ENCODE measurements at places on chromosomes 3 and 15. TPM values are rescaled to one million over a fixed set of nuclear protein-coding genes. Genes with fewer than 3 reads are reported as not detected.
A peak's percentile ranks its signal among the peaks of the same experiment; 100 is the strongest.

Gene KLHL40
- polyA plus RNA-seq: not detected

- DNase-seq: no peak
These were observed 2.0 kb downstream of the DVL3 start for GRCh38 chr3:184157206-184157605.

GRCh38 chr3:102511168-102511567 is 76.4 kb downstream of the ZPLD1 start:
- DNase-seq: no peak

DNA sequence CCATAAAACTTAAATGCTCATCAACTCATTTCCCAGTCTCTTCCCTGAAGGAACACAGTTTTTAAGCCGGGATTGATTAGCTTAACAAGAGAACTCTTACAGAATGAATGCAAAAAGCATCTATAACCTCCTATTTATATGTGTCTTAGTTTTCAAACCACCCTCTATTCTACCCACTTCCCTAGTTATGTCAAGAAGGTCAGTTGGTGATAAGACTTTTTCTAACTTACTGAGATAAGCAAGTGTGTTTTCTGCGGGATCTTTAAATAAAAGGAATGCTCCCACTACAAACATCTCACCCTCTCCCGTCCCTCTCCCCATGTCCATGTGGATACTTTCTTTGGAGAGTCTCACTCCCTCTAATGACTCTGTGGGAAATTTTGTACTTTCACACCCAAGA is 218.5 kb downstream of the SV2B start:
- no peak for DNase-seq

- no peak for DNase-seq
These were observed 64.3 kb downstream of the SLC49A4 start for GRCh38 chr3:122859021-122859805.

- DNase-seq: no peak
These were observed 28.0 kb downstream of the RAD51 start for GRCh38 chr15:40722934-40723333.

Gene SLC6A6
- polyA plus RNA-seq: 31.8 TPM

DNA sequence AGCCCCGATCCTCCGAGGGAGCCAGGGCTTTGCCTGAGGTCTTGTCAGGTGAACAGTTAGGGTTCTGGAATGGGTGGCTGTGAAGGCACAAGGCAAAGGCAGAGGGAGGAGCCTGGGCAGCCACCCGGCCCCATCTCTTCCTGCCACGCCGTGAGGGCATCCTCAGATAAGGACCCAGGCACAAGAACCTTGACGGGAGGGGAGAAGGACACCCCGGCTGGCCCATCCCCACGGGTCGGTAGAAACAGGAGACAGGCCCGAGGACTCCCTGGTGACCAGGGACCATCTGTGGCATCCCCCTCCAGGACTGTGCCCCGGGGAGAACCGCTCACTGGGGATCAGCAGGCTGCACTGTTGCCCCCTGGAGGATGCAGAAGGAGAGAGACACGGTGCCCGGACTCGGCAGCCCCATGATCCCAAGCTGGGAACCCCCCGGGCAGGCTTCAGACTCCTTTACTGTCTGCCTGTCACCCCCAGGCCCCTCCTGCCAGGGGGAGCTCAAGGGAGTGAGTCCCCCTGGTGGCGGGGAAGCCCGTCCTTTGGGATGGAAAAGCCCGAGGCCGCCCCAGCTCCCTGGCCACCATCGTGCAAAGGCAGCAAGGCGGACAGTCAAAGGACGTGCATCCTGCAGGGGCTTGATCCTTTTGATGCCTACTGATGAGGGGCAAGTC is 12.3 kb upstream of the PCSK6 start:
- peak; percentile 68 for DNase-seq

- DNase-seq: no peak
These were observed 4.0 kb upstream of the DENND6A start for GRCh38 chr3:57696801-57697321.

GRCh38 chr3:65251375-65251774 is 563.6 kb upstream of the ADAMTS9 start:
- DNase-seq: no peak

DNA sequence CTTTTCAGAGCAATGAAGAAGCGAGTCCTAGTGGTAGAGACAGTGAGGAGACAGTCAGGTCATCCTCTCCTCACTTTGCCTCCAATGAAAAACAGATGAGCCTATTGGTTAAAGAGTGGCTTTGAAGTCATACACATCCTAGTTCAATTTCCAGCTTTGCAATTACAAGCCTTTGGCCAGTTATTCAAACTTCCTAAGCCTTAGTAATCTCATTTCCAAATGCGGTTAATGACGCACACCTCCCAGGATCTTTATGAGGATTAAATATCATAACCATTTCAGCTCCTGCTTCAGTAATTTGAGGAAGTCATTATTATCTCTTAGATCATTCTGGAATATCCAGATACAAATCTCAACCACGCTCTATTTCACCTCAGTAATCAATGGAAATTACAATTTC is 10.0 kb upstream of the ST6GAL1 start:
- no peak for DNase-seq

DNA sequence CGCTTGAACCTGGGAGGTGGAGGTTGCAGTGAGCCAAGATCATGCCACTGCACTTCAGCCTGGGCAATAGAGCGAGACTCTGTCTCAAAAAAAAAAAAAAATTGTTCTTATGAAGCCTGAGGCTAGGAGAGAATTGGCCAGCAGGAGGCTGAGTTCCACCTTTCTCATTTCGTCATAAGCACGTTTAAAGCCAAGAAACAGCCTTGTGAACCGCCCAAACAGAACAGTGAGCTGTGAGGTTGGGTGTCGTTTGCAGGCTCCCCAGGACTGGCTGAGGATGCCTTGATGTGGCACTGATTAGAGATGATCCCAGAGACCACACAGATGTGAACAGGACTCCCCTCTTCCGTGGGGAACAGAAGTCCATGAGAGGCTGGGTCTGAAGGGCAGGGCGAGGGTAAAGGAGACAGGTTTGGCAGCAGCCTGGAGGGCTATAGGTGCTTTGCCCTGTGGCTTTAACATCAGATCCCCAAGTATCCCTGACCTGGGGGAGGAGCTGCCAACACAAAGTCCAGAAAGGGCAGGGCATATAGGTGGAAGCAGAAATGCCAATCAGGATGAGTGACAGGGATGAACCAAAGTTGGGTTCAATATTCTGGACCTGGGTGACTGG is 52.9 kb downstream of the CLEC3B start:
- no peak for DNase-seq

DNA sequence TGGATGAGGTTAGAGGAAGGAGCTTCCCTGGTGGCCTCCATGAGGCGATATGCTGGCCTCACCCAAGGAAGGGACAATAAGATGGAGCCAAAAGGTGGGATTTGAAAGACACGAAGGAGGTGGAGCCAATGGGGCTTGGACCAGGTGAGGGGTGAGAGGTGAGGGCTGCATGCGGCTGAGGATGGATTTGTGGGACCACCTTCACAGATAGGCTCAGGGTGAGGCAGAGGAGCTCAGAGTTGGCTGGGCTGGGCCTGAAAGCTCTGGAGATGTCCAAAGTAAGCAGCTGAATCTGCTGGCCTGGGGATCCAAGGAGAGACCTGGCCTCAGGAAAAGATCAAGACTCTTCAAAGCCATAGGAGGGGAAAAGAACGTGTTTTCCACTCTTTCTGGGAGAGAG is 49.8 kb downstream of the EXOG start:
- no peak for DNase-seq

DNA sequence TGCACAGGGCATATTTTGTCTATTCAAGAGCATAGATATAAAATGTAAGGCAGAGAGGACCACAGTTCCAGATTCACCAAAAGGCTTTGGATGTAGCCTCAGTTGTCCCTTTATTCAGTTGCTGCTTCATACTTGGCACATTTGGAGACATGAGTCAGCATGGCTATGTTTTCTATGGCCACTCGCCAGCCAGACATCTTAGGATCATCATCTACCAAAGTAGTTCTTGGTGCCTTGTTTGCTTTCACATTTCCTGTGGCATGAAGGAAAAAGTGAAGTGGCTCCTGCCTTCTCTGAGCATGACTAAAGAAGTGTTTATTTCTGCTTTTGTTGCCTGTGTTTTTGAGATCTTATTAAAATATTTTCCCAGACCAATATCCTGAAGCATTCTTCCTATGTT is 7.2 kb downstream of the SUSD5 start:
- DNase-seq: no peak

GRCh38 chr15:96365781-96366525 is 35.5 kb downstream of the NR2F2 start:
- no peak for DNase-seq

GRCh38 chr15:89417206-89417725 is 79.1 kb downstream of the RHCG start:
- no peak for DNase-seq

DNA sequence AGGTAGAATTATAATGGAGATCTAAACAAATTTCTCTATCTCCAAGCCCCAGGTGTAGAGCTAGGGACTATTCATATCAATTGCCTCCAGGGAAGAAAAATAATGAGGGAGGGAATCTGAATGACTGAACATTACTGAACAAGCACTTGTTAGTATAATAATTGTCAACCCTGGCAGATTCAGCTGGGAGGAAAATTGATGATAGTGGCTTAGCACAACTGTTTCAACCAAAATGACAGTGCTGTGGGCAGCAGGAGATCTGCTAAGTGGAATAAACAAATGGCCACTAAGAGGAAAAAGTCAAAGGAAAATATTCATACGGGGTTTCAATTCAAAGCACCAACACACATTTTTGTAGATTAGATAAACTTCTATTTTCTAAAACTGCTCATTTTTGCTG is 294.9 kb upstream of the ZNF385D start:
- DNase-seq: no peak

Gene COX5A
- polyA plus RNA-seq: 449 TPM

DNA sequence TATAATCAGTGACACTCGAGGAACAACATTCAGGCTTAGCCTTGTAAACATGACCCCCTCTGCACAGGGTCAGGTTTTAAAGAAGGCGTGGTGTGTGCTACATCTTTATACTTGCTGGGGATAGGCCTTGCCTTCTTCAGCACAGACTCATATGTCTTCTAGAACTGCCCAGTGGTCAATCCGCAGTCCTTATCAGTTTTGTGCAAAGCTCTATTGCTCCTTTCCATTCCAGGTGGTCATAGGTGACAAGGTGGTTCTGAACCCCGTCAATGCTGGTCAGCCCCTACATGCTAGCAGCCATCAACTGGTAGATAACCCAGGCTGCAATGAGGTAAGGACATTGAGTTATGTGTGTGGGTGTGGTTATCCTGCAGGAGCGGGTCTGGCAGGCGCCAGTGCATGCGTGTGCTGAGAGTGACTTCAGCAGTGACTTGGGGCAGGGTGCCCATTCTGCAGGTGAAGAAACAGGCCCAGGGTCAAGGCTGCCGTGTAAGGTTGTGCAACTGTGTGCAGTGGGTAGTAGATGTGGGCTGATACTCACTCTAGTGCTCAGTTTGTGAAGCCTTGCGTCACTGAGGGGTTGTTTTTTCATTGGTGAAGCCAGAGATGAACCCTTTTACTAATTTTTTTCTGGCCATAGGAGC is 150.9 kb downstream of the ITPR1 start:
- no peak for DNase-seq

Measured in hepatocyte (in vitro differentiated cells).